Esophagus squamous epithelium (tissue), 5 donors: ENCODE measurements at places on chromosomes 6 and 20. TPM values are rescaled to one million over a fixed set of nuclear protein-coding genes. Genes with fewer than 3 reads are reported as not detected.

DNA sequence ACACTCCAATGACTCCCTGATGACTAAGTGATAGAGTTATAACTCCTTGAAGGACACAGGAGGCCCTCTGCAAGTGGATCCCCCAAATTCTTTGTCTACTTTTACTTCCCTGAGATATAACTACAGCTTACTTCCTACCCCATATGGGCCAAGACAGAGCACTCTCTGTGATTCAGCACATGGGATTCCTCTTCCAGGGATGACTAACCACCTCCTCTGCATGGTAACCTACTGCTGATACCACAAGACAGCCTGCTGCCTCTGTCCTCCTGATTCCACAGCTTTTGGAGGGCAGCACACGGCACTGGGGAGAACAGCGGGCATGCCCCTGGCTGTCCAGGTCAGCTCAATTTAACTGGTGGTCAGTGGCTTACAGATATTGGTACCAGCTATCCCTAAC is 675.7 kb upstream of the AGPAT4 start:
- H3K4me3 ChIP-seq: no peak overlapping the region
- no peak for DNase-seq
- H3K27ac ChIP-seq: no peak overlapping the region
- H3K27me3 ChIP-seq: no peaks in the 10 kb centered on the region
- H3K4me1 ChIP-seq: no peaks in the 10 kb centered on the region
- H3K36me3 ChIP-seq: no peaks in the 10 kb centered on the region

The CDYL gene
- 18.9 TPM for total RNA-seq

- DNase-seq: no peak
- no peak overlapping the region for H3K4me3 ChIP-seq
- no peaks in the 10 kb centered on the region for H3K4me1 ChIP-seq
- H3K27me3 ChIP-seq: no peaks in the 10 kb centered on the region
- no peak overlapping the region for H3K27ac ChIP-seq
- peaks cover 41% of the 10 kb centered on the region for H3K36me3 ChIP-seq
Measured at GRCh38 chr20:16284385-16285100, 288.7 kb downstream of the KIF16B start.

- no peaks in the 10 kb centered on the region for H3K4me1 ChIP-seq
- DNase-seq: no peak
- no peak overlapping the region for H3K27ac ChIP-seq
- H3K27me3 ChIP-seq: no peaks in the 10 kb centered on the region
- H3K4me3 ChIP-seq: no peak overlapping the region
Measured at GRCh38 chr6:108667993-108668392, 107.3 kb downstream of the FOXO3 start.

The SLC4A11 gene
- total RNA-seq: 24.7 TPM

DNA sequence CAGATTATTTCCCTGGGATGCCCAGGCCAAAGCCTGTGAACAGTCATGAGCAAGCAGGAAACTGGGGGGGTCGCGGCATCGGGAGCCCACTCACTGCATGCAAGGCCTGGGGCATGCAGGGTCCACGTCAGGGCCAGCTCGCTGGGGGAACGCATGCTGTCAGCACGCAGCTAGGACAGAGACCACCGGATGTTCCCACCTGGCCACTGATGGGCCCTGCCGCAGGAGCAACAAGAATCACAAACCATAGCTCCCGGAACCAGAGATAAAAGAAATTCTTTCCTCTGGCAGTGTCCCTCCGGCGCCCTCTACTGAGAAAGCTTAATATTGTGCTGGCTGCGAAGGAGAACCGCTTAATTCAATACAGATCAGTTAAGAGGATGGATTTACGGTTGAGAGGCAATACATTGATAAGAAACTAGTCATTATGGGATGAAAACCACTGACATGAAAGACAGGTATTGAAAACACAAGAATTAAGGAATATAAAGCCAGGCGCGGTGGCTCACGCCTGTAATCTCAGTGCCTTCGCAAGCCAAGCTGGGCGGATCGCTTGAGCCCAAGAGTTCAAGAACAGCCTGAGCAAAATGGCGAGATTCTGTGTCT is 32.6 kb downstream of the C6orf15 start:
- H3K4me3 ChIP-seq: no peak overlapping the region
- DNase-seq: no peak
- peaks cover 32% of the 10 kb centered on the region for H3K4me1 ChIP-seq
- no peak overlapping the region for H3K27ac ChIP-seq
- no peaks in the 10 kb centered on the region for H3K36me3 ChIP-seq
- H3K27me3 ChIP-seq: no peaks in the 10 kb centered on the region

- H3K4me1 ChIP-seq: peaks cover 23% of the 10 kb centered on the region
- no peaks in the 10 kb centered on the region for H3K27me3 ChIP-seq
- no peaks in the 10 kb centered on the region for H3K36me3 ChIP-seq
- H3K27ac ChIP-seq: peak overlapping the region; percentile 51
- DNase-seq: no peak
- no peak overlapping the region for H3K4me3 ChIP-seq
Measured at GRCh38 chr6:11423667-11424066, 113.9 kb upstream of the TMEM170B start.

The VSTM2L gene
- 0.53 TPM for total RNA-seq

The GHRH gene
- not detected for total RNA-seq

- DNase-seq: no peak
- H3K4me1 ChIP-seq: no peaks in the 10 kb centered on the region
- H3K27ac ChIP-seq: no peak overlapping the region
- no peaks in the 10 kb centered on the region for H3K27me3 ChIP-seq
- no peaks in the 10 kb centered on the region for H3K36me3 ChIP-seq
Measured at GRCh38 chr6:160595838-160596832, 67.9 kb downstream of the LPA start.

DNA sequence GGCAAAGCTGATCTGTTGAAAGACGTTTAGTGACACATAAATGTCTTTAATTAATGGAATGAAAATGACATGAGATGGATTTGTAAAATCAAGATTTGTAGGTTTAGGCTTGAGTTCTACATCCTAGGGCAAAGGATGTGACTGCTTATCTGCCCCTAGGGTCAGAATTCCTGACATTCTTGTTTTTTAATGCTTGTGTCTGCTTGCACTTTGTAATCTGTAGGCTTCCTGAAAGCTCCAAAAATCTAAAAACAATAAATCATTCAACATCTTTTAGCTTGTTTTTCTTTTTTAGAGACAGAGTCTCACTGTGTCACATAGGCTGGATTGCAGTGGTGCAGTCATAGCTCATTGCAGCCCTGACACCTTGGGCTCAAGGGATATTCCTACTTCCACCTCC is 107.9 kb upstream of the MLIP start:
- H3K27me3 ChIP-seq: no peaks in the 10 kb centered on the region

GRCh38 chr6:15389765-15390723 is 144.2 kb downstream of the JARID2 start:
- no peak overlapping the region for H3K4me3 ChIP-seq
- no peaks in the 10 kb centered on the region for H3K27me3 ChIP-seq
- no peak for DNase-seq
- no peaks in the 10 kb centered on the region for H3K36me3 ChIP-seq
- peaks cover 68% of the 10 kb centered on the region for H3K4me1 ChIP-seq

DNA sequence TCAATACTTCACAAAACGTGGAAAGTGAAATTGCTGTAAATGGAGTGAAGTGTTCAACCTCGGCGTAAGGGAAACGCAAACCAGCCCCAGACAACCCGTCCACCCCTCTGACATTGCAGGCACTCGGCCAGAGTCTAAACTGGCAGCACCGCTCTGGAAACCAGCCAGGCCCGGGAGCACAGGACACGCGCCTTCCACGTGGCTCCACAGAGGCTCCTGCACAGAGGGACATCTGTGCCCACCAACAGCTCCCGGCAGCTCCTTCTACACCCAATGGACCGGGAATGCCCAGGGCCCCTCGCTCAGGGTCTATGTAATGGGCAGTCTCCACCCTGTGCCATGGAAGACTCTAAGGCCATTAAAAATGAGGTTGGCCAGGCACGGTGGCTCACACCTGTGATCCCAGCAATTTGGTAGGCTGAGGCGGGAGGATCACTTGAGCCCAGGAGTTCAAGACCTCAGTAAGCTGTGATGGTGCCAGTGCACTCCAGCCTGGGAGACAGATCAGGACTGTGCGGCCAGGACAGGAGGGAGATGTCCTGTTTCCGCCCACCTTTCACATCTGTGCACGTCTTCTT is 3.4 kb upstream of the HELZ2 start:
- peaks cover 26% of the 10 kb centered on the region for H3K4me1 ChIP-seq
- H3K36me3 ChIP-seq: peaks cover 5% of the 10 kb centered on the region
- no peak for DNase-seq
- no peaks in the 10 kb centered on the region for H3K27me3 ChIP-seq
- no peak overlapping the region for H3K27ac ChIP-seq

The PKIB gene
- 1.9 TPM for total RNA-seq
